ENCODE measurements at places on chromosomes 2 and 18.
A peak's percentile ranks its signal among the peaks of the same experiment; 100 is the strongest.

DNA sequence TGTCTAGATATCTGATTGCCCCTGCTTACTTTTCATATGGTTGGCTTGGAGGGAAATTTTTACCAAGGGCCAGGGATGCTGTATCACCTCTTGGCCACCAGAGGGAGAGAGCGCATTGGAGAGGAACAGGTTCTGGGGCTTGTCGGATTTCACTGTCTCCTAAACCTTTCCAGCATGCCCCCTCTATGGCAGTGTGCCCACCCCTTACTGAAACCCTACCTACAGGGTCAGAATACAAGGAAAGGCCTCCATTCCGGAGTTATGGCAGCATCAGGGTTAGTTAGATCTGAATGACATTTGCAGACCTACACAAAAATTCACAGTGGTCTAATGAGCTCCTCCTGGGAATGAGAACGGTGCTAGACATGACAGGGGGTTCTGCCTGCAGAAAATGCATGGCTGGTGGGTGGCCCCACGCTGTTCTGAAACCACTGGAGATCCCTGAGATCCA lies 5.8 kb downstream of the SLC14A2 start:
- DNase-seq, result peak; percentile 39

DNA sequence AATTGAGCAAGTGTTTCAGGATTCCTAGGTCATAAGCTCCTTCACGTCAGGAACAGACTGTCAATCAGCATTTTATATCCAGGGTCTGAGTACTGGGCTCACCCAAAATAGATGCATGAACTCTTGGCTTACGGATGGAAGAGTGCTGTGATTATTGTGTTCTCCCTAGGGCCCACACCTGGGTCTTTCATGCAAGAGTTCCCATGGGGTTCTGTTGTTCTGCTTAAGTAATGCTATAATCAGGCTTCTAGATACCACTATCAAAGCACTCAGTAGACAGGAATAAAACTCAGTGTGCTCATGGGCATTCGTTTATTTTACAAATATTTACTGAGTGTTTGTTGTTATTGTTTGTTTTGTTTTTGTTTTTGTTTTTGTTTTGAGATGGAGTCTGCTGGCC lies 46.4 kb upstream of the PMAIP1 start:
- no peak for DNase-seq

- no peak for DNase-seq
These were observed 240.5 kb downstream of the BCL2 start for GRCh38 chr18:63079114-63079513.

GRCh38 chr2:226766352-226767055 lies 33.1 kb downstream of the IRS1 start:
- no peak for DNase-seq

DNA sequence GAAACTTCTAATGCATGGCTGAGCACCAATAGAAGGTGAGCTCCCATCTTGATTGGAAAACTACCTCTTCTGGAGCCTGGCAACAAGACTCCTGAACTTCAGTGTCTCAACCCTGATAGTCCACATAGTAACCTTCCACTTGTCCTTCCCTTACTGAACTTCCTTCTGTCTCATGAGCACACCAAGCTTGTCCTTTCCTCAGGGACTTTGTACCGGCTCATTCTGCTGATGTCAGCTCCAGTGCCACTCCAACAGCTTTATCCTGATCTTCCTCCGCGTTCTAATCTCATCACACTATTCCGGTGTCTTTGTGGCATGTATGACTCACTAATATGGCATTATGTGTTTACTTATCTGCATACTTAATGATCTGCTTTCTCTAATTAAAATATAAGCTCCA lies 862.0 kb upstream of the ID2 start:
- DNase-seq, result no peak

- peak; percentile 8 for DNase-seq
These were observed 2.2 kb downstream of the ELAC1 start for GRCh38 chr18:50970006-50970405.

DNA sequence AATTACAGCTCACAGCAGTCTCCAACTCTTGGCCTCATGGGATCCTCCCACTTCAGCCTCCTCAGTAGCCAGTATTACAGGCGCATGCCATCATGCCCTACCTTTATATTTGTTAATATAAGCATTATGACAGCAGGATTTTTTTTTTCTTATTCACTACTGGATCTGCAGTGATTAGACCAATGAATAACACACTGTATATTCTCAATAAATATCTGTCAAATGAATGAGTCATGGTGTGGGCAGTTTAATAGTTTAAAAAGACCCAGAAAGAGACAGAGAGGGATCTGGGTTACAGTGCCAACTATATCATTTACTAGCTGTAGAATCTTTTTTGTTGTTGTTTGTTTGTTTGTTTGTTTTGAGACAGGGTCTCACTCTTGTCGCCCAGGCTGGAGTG lies 62.4 kb upstream of the LTBP1 start:
- no peak for DNase-seq

DNA sequence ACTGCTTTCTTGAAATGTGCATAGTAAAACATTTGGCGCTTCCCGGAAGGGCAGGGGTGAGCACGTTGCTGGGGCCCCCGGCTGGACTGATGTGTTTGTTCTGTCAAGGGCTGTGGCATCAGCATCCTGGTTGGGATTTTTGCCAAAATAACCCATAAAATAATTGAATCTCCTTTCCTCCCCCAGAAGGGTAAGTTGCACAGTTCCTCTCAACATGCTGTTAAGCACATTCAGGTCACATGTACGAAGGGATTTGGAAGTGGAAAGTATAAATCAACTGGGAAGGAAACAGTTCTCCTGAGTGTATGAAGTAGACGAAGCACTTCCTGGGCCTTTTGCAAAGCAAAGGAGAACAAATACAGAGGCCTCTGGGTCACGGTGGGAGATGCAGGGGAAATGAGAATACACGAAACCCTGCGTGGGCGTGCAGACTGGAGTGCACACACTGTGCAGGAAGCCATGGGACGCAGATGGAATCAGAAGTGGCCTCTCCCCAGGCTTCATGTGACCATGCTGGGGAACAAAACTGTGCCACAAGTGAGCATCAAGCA lies 183.9 kb downstream of the LPIN1 start:
- no peak for DNase-seq

GRCh38 chr2:120332384-120332783 lies 13.6 kb upstream of the INHBB start:
- DNase-seq, result no peak

DNA sequence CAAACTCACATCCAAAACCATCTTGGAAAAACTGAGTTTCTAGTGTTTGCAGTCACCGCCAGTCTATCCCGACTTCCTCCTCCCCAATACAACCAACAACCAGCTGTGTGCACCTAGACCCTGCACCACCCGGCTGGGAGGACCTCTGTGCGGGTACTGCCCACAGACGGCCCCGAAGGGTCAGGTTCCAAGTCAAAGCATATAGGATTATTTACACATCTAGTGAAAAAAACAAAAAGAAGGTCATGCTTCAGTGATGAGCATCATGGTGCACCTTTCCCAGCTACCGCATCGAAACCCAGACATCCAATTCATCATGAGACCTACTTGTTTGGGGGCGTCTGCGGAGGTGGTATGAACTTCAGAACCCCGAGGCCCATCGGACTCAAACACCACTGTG lies 124.8 kb downstream of the ZNF516 start:
- no peak for DNase-seq

DNA sequence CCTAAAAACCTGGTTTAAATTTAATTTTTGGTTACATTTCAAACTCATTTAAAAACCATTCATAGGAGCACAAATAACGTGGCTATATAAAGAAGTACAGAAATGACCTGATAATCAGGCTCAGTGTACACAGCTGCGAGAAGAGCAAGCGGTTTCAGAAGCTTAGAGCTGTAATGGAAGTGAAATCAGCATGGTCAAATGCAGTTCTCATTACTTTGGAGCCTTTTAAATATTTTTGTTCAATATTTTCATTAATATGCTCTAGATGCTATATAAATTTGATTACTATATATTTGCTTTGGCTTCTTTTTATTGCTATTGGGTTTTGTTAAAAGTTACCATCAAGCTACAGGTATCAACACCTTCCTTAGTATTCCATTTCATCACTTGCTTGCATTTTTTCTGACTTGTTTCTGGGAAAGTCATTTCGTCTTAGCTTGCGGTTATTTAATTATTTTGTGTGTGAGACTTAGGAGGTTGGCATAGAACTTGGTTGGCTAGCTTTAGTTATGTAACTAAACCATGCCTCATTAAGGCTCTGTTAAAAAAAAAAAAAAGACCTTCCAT lies 58.7 kb downstream of the AFTPH start:
- no peak for DNase-seq

DNA sequence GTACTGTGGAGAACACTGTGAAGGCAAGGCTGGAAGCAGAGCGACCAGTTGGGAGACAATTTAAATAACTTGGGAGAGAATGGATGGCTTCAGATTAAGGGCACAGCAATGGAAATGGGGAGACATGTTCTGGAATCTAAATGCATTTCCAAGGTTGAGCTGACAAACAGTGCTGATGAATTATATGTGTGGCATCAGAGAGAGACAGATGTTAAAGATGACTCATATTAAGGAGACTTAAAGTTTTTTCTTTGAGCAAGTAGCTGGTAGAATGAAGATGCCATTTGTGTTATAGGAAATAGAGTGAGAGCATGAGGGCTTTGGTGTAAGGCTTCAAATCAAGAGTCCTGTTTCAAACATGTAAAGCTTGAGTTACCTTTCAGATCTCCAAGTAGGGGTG lies 441.8 kb downstream of the SETBP1 start:
- DNase-seq, result no peak
